Hepatocyte (in vitro differentiated cells): ENCODE measurements at places on chromosomes 11 and 22. TPM values are rescaled to one million over a fixed set of nuclear protein-coding genes. Genes with fewer than 3 reads are reported as not detected.

DNA sequence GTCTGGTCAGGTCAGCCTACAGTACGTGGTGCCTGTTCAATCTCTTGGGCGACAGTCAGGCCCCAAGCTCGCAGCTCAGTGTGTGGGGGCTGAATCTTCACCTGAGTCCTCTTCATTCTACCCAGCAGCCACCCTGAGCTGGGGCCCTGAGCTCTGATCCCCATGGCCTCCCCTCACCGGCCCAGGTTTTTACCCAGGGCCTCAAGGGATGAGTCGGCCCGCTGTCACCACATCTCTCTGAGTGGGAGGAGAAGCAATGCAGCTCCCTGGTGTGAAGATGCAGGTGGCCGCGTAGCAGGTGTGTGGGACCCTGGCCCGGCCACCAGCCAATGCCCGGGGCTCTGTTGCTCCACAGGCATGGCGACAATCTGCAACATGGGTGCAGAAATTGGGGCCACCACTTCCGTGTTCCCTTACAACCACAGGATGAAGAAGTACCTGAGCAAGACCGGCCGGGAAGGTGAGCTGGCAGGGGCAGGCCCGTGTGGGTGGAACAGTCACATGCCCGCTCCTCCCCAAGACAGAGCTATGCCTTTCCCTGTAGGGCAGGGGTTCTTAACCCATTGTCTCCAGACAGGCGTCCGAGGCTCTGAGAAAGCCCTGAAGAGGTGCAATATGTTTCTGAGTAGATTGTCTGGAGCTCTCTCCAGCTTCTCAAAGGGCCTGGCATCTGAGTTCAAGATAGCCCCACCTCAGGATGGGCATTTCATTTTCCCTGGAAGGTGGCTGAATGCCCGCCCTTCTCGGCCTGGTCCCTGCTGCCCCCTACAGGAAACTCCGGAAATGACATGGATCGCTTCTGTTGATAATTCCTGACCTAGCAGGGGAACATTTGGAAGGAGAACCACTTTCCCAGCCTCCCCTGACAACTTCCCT lies 26.9 kb downstream of the POLR3H start:
- DNase-seq = peak; percentile 77

KIRREL3 gene
- polyA plus RNA-seq = 0.86 and 0.91 TPM in 2 replicates

DSCAML1 gene
- 0.46 and 1.1 TPM in 2 replicates for polyA plus RNA-seq

GRCh38 chr11:60872124-60872960 lies 5.0 kb downstream of the ZP1 start:
- DNase-seq = no peak

- DNase-seq = peak; percentile 83
These were observed at the start of gene MAPK8IP1 for GRCh38 chr11:45885274-45885920. TSS of gene MAPK8IP1 (plus strand) at chr11:45885651. CDS start at chr11:45885821, 170 bp downstream.

GRCh38 chr11:70135625-70136059 lies 57.5 kb downstream of the ANO1 start:
- DNase-seq = peak; percentile 37

DCDC1 gene
- 0.63 and 1.3 TPM in 2 replicates for polyA plus RNA-seq

CKAP5 gene
- 21.9 and 23.7 TPM in 2 replicates for polyA plus RNA-seq

GRCh38 chr11:67648796-67649613 lies 1.5 kb downstream of the ACY3 start:
- no peak for DNase-seq

DNA sequence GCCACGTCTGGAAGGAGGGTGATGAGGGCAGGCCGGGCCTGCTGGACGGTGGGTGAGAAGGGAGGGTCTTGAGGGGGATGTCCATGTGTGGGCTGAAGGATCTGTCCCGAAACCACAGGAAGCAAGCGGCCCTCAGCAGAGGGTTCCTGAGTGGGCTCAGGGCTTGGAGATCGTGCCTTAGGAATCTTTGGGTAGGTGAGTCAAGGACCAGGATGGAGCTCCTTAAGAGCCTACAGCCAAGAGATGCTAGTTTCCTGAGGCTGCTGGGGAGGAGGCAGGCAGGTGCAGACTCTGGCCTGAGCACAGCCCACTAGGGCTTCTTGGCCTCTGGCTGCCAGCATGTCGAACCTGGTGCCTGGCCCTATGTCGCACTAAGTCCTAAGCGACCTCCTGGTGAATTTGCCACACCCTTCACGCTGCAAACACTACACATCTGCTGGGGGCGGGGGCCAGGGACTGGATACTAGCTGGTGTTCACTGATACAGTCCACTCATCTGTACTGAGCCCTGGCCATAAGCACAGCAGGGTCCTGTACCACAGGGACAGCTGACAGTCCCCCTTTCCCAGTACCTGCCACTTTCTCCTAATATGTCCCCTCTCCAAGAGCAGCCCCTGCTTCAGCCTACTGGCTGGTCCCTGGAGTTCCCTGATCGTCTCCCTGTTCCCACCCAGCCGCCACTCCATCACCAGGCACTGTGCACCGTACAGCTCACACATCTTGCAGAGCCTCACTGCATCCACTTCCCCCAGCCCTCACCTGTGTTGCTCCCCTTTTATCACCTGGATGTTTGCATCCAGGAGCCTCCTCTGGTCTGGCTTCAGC lies 19.5 kb downstream of the GNAZ start:
- no peak for DNase-seq

DNA sequence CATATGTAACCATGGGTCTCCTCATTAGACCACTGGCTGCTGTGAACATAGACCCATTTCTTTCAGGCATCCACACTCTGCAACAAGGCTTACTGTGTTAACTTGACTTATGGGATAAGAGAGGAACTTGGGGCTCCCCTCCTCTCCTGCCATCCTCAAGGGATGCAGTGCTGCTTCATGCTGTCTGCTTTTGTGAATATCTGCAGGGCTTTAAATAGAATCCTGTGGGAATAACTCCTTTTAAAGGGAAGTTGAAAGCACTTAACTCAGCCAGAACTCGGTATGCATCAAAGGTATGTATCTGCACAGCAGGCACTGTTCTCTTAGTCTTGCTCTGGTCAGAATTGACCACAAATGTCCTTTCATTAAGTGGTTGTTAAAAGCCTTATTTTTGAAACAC lies 222.5 kb upstream of the KIRREL3 start:
- DNase-seq = no peak

DNA sequence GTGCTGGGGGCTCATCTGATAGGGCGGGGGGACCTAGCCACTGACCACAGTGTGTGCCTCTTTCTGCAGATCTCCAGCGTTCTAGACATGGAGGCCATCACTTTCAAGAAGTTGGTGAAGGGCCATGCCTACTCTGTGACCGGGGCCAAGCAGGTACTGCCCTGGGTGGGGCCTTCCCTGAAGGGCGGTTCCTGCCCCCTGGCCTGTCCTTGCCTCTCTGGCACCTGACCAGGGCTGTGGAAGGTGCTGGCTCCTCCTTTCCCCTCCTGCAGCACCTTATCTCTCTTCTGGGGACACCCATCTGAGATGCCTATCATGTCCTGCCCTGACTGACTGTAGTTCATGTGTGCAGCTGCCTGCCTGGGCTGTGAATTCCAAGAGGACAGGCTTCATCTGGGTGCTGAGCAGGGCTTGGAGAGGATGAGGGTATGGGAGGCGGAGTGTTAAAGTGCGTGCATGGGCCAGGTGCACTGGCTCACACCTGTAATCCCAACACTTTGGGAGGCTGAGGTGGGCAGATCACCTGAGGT lies 5.5 kb downstream of the CAPN1 start:
- no peak for DNase-seq

ACRV1 gene
- polyA plus RNA-seq = 0.08 TPM in 1 of 2 replicates, not detected in the other

DNA sequence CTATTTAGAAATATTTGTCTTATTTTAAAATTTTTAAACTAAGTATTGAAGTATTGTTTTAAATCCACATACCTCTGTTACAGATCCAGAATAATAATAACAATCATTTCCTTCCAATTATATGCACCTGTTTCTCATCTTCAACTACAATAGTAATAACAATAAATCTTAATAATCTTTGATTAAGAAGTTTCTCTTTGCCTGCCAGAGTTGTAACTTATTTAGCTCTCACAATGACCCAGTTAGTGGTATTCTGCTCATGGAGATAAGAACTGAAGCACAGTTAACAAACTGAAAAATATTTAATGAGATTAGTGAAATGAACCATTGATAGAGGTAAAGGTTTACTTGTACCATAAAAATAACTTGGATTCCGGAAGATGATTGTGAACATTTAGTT lies 796.3 kb downstream of the LUZP2 start:
- no peak for DNase-seq

DNA sequence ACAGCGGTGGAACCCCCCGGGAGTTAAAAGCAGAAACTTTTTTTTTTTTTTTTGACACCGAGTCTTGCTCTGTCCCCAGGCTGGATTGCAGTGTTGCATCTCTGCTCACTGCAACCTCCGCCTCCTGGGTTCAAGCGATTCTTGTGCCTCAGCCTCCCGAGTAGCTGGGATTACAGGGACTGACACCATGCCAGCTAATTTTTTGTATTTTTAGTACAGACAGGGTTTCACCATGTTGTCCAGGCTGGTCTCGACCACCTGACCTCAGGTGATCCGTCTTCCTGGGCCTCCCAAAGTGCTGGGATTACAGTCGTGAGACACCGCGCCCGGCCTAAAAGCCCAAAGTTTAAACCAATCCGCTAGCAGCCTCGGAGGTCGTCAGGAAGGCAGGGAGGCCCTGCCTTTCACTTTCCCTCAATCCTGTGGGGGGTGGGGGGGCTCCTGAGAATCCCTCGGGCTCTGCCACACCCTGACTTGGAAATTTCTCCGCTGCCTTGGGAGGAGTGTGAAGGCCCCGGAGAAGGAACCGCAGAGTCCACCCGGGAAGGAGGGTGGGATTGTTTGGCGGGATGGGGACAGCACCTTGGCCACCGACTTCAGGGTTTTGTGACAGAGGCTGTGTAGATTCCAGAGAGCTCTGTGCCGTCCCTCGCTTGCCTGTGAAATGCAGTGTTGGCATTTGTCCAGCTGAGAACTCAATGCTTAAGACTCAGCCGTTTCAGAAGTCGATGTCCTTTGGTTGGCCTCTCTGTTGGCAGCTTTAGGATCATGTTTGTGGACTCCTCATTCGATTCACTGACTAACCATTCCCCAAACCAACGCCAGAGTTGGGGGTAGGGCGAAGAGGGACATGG lies 1.0 kb downstream of the ARHGAP8 start:
- DNase-seq = peak; percentile 84
